ENCODE measurements at places on chromosomes 16 and 17.
A peak's percentile ranks its signal among the peaks of the same experiment; 100 is the strongest.

- DNase-seq, result peak; percentile 59
Observed at GRCh38 chr16:69105501-69106361, at the start of gene HAS3. Gene HAS3 (plus strand): TSS chr16:69105653. CDS start chr16:69109396, 3,743 bp downstream.

GRCh38 chr16:19886073-19886941, 1.7 kb upstream of the GPRC5B start:
- peak; percentile 82 for DNase-seq

- DNase-seq, result no peak
Observed at GRCh38 chr16:88453611-88454522, 787 bp downstream of the ZFPM1 start.

- DNase-seq, result no peak
Observed at GRCh38 chr17:81207610-81208581, 14.9 kb downstream of the CEP131 start.

DNA sequence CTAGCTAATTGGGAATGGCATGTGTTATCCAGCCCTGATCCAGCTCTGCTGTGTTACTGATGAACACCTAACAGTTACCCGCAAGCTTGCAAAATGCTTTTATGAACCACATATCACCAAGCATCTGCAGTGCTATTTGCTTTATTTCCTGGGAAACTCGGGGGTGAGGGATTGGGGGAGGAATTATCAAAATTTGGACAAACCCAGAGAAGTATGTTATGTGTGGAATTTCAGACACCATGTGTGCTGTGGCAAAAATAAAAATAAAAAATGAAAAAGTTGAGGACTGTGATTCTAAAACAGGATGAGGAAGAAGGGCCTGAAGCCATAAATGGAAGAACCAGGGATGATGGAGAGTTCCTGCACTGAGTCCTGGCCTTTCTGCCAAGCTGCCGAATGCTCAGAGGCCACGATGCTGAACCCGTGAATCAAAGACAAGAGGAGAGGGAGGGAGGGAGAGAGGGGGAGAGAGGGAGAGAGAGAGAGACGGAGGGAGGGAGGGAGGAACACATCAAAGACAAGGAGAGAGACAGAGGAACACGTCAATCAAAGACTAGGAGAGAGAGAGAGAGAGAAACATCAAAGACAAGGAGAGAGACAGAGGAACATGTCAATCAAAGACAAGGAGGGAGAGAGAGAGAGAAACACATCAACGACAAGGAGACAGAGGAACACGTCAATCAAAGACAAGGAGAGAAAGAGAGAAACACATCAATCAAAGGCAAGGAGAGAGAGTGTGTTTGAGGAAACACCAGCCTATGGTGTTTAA, 89.8 kb downstream of the MRM3 start:
- no peak for DNase-seq

DNA sequence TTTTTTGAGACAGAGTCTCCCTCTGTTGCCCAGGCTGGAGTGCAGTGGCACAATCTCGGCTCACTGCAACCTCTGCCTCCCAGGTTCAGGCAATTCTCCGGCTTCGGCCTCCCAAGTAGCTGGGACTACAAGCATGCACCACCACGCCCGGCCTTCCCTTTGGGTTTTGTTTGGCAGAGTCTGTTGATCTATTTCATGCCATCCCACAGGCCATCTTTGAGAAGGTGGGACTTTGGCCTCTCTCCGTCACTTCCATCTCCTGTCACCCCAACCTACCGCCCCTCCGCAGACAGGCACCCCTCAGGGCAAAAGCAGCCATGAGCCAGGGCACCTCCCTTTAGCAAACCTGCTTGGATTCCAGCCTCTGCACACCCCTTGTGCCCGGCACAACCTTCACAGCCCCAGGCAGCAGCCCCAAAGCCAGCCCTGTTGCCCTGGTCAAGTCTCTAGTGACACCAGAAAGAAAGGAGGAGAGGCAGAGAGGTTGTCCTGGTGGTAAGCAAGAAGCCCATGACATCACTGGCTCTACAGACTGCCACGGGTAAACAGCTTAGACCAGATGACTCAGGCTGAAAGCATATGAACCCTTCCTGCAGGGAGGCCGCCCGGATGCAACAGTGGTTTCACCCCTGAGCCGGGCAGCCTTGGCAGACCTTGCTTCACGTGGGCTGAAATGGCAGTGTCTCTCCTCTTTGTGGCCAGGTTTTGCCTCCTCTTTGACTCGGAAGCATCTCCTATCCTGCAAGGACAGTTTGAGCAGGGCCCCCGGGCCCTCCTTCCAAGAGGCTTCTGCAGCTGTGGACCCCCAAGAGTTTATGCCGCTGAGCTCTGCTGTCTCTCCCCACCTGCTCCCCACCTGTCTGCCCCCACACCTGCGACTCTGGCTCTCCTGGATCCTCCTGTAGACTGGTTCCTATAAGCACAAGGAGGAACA, 8.1 kb upstream of the TIMP2 start:
- DNase-seq, result no peak

DNA sequence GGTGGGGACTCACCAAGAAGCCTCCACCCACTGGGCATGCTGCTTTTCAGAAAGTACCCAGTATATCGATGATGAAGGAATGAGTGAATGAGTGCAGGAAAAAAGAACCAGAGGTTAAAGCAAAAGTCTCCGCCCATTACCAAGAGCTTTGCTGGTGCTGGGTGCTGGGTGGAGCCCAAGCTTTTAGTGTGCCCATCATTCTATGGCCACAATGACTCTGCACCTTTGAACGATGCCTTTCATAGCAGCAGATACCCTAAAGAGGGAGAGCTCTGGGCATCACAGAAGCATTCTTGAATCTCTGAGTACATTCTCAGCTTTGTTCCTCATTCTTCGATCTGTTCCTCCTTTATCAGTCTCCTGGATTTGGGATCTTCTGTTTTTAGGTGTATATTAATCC, 450.7 kb upstream of the CCL2 start:
- DNase-seq, result no peak

DNA sequence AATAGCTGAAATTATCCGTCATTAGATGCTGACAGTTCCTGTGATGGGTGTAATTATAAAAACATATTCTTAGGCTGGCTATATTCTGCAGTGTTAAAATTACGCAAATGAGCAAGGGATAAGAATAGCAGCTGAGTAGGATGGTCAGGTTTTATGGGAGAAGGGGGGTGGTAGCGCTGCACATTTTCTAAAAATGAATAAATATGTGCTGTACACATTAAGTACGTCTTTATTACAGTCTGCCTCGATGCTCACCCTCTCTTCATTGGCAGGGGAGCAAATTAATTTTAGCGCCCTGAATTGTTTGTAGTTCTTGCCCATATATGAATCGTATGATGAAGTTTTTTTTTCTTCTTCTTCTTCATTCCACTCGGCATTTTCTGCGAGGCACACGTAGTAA, 244.2 kb downstream of the SNX29 start:
- DNase-seq, result no peak

- DNase-seq, result no peak
Observed at GRCh38 chr17:6985266-6985665, 10.6 kb upstream of the ALOX12 start.

DNA sequence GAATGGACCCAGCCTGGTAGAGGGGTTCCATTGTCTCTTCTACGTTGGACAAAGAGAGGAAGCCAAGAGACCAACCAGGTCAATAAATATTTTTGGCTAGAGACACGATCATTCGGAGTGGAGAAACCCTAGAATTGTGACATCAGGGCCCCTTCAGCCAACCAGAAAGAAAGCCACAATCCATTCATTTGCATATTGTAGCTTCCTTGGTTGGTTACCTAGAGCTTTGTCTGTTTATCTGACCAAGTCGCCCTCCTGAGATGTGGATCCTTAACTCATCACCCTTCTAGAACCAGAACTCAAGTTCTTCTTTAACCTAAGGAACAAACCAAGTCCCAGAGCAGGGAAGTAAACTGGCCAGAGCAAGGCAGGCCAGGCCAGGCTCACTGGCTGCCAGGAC, at the start of gene CCDC182:
TSS of gene CCDC182 (minus strand) at position 58 of the 400 bp plus-strand sequence. CDS start at position 31, 27 bp downstream.
- DNase-seq, result no peak

Measured in SK-N-DZ (cell line).